WERI-Rb-1 (cell line): ENCODE measurements at places on chromosomes 11 and 22.

GRCh38 chr22:26674211-26675190 is 17.1 kb downstream of the MIAT start:
- no peak for DNase-seq

GRCh38 chr11:108985236-108985944 is 320.5 kb downstream of the DDX10 start:
- no peak for DNase-seq

DNA sequence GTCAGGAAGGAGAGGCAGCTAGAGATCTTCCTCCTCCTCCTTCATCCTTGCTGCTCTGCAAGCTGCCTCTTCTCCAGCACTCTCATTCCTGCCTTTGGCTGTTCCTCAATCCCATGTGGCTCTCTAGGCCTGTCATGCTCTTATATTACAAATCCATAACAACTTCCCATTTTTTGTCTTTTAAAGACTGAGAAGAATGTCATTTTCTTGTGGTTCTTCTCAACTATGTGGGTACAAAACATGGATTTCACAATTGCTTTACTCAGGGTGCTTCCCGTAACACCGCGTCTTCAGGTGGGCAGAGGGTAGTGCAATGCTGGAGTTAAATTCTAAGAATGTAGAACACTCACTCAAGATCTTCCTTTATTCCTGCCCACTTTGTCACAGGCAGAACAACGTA is 6.8 kb upstream of the CAT start:
- DNase-seq = no peak

DNA sequence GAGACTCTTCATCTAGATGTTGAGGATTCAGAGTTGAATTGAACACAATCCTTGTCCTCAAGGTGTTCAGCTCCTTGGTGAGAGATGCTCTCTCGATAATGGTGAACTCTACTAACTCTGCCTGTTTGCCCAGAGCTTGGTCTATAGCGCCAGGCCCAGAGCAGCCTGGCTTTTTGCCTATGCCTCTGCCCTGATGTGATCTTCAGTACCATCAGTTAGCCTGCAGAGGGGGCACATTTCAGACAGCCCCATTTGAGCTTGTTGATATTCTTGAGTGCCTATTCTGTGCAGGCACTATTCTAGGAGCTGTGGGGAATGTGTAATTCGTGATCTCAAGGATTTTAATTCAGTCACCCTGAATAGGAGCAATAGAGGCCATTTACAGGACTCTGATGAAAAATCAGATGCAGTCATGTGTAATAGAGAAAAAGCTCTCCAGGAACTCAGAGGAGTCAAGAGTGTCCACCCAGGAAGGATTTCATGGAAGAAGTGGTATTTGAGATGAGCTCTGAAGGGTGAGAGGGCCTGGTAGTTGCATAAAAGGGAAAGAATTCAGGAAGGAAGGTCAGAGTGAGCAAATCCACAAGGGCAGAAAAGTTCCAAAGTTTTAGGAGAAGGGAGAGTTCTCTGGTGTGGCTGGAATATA is 19.3 kb downstream of the GTPBP1 start:
- no peak for DNase-seq

- peak; percentile 63 for DNase-seq
Measured at GRCh38 chr22:39135092-39135896, 17.2 kb downstream of the CBX7 start.

- DNase-seq = no peak
Measured at GRCh38 chr11:76371170-76371569, 9.8 kb downstream of the THAP12 start.
